NCI-H1092 (cell line): ENCODE measurements at places on chromosomes 13 and 19.

GRCh38 chr13:39297664-39298171, 259.5 kb downstream of the NHLRC3 start:
- no peak for DNase-seq

DNA sequence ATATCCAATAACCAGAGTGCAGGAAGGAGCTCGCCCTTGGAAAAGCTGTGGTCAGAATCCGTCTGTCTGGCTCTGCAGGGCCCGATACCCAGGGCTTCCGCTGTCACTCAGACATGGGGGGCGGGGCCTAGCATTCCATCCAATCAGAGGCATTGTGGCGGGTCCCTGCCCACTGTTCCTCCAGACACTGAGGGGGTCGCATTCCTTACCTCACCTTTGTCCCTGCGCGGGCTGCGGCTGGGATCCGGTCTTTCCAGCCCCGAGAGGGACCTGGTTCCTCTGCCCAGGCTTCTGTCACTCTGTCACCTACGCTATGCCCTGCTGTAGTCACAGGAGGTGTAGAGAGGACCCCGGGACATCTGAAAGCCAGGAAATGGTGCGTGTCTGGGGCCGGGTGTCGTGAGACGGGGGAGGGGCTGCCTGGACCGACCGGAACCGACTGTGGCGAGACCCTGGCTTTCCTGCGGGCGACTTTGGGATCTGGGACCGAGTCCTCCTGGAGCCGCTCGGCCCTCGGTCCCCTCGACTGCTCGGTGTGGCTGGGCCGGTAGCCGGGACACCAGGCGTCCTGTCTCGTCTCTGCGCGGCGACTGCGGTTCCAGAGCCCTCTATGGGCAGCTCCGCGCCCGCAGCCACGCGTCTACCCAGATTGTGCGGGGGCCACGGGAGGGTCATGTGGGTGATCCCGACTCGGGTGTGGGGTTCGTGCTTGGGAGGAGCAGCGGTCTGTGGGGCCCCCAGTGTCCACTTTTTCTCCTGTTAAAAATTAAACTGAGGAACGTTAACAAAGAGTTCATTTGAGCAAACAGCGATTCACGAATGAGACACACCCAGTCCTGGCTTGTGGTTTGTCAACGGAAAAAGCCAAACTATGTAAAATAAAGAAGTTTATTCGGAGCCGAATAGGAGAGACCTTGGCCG, at the start of gene ZNF69:
ZNF69 (plus strand) TSS at position 172 of the 921 bp plus-strand sequence; CDS start at position 314, 142 bp downstream.
- DNase-seq: peak; percentile 33

- no peak for DNase-seq
These were observed 7.8 kb downstream of the ABCA7 start for GRCh38 chr19:1047696-1048147.

- DNase-seq: no peak
These were observed 8.5 kb upstream of the ZNF83 start for GRCh38 chr19:52646571-52647217.

GRCh38 chr13:24512197-24512907, at the start of gene PARP4:
TSS of gene PARP4 (minus strand) at chr13:24512778. CDS start at chr13:24503776, 9,002 bp downstream.
- peak; percentile 59 for DNase-seq

DNA sequence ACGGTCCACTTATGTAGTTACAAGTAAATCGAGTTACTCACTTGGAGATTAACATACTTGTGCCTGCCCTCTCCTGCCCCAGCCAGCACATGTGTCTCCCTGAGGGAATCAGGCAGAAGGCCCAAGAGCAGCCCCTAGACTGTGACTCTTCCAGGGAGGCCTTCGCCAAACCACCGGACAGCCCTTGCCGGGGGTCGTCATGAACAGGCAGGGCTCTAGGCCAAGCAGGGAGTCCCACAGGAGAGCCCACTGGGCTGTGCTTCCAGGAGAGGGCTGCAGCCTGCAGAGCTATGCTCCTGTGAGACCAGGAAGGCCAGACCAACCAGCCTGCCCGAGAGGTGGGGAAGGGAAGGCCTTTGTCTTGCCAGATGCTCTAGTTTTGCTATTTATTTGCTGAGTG, 283.3 kb downstream of the FOXO1 start:
- DNase-seq: no peak

- DNase-seq: no peak
These were observed 3.8 kb downstream of the MYADM start for GRCh38 chr19:53871454-53871853.

DNA sequence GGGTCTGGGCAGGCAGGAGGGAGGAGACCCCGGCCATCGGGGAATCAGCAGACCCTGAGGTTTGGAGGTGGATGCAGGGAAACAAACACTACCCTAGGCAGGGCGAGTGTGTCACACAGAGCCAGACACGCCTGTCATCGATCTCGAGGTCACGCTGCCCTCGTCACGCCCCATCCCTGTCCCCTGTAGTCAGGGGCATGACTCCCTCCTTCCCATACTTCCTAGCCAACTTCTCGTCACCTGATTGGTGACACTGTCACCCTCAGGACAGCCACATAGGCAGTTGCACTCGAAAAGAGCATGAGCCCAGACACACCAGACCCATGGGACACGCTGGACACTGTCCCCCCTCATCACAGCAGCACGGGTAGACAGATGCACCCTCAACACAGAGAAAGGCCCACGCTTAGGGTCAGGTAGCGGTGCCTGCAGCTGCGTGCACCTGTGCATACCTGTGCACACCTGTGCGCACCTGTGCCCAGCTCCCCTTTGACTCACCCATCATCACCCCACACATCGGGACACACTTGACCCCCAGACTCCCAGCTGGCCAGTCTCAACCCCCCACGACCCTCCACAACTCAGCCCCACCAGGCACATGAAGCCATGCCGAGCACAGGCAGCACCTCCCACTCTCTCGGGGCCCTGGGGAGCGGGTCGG, 11.9 kb downstream of the CILP2 start:
- DNase-seq: no peak

GRCh38 chr19:10420444-10421239, at the start of gene PDE4A:
TSS of gene PDE4A (plus strand) at chr19:10420538. CDS start at chr19:10420765, 227 bp downstream.
- DNase-seq: no peak

DNA sequence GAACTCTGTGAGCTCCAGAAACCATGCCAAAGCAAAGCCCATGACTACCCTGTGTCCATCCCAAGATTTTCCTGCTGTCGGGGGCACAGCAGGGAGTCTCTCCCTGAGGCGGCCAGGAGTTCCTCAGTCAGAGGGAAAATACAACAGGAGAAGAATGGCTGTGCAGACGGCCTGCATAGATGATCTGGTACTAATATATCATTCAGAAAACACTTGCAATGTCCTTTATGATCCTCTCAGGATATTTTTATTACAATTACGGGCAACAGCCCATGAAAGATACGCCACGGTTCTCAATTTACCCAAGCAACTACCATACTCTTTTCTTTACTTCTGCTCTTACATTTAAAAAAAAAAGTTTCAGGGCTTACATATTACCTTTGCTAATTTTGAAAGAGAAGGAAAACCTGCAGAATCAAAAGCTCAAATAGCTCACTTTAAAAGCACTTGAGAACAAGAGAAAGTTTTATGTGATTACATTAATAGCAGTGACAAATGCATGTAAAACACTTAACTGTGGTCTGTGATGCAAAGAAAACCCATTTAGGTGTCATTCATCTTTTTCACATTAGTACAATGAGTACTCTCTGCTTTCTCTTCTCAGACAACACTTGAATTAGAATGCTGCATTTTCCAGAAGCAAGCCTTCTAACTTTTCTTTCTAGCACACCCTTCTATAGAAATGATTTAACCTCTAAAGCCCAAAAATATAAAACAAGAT, 460.8 kb downstream of the KLF5 start:
- no peak for DNase-seq

DNA sequence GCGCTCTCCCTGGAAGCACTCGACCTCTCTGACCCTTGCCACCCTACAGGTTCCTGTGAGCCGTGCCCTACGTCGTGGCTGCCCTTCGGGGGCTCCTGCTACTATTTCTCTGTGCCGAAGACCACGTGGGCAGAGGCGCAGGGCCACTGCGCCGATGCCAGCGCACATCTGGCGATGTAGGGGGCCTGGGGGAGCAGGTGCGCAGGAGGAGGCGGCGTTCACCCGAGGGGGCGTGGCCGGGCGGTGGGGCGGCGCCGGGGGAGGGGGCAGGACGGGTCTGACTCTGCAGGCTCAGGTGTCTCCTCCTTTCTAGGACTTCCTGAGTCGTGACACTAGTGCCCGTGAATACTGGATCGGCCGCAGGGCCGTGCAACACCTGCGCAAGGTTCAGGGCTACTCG, 26.4 kb downstream of the CLEC4M start:
- no peak for DNase-seq

- no peak for DNase-seq
These were observed 3.9 kb downstream of the AP1M2 start for GRCh38 chr19:10583036-10583776.

DNA sequence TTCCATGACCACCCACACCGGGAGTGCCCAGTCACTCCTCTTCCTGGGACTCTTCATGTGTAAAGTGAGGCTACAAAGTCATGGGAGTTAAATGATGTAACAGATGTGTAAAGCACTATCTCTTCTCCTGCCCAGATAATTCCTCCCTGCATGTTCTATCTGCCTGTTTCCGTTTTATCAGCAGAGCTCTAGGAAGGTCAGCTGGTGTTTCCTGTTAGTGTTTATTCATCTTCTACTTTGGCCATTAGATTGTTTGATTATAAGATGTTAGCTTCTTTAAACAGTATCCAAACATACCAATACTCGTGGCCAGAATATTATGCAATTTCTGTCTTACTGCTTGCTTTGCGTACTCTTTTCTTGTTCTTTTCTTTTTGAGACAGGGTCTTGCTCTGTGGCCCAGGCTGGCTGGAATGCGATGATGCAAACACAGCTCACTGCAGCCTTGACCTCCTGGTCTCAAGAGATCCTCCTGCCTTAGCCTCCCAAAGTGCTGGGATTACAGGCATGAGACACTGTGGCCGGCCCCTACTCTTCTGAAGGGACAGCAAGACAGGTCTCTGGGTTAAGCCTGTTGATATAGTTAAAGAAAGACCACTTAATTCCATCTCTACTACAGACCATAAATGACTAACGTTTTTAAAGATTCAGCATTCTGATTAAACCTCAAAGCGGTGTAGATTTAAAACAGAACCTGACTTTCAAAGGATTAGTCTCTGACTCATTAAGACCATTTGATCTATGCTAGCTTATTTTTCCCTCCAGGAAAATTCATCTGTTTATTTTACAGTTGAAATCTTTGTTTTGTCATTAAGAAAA, 97.4 kb upstream of the AKAP11 start:
- DNase-seq: no peak

GRCh38 chr13:59677966-59678814, 485.5 kb downstream of the DIAPH3 start:
- peak; percentile 45 for DNase-seq

DNA sequence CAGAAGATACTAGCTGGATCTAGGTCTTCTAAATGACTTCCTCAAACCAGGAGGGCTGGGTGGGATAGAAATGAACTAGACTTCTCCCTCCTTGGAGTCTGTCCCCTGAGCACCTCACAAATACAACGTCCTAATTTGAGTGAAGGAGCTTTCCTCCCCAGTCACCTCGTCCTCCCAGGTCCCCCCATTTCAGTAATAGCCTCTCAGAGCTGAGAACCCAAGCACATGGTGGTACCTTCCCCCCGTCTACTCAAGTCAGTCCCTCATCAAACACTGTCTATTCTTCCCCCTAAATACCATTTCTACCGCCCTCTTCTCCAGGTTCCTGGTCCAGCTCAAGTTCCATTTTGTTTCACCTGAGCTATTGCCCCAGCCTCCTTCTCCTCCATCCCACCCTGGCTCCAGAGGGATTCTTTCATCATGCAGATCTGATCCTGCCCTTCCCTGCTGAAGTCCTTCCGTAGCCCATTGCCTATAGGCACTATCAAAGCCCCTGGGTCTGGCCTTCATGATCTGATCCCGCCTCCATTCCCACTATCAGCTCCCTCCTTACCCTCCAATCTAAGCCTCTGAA, 5.3 kb upstream of the PRKCG start:
- DNase-seq: no peak

DNA sequence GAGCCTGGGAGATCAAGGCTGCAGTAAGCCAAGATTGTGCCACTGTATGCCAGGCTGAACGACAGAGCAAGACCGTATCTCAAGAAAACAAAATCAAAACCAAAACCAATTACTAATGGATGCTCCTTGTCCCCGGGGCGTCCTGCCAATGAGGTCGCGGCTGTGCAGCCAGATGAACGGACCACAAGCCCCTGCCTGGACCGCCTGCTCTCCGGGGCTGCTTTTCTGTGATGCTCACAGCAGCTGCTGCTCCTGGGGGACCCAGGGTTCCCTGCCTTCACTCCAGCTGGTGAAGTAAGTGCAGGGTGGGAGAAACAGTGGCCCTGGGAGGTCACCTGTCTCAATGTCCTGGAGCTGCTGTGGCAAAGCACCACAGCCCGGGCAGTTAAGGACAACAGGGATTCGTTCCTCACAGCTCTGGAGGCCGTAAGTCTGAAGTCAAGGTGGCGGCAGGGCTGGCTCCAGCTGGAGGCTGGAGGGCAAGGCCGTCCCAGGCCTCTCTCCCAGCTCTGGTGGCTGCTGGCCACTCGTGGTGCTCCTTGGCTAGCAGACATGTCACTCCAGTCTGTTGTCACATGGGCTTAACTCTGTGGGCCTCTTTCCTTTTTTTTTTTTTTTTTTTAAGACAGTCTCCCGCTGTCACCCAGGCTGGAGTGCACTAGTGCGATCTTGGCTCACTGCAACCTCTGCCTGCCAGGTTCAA, 10.1 kb downstream of the COPE start:
- DNase-seq: no peak

DNA sequence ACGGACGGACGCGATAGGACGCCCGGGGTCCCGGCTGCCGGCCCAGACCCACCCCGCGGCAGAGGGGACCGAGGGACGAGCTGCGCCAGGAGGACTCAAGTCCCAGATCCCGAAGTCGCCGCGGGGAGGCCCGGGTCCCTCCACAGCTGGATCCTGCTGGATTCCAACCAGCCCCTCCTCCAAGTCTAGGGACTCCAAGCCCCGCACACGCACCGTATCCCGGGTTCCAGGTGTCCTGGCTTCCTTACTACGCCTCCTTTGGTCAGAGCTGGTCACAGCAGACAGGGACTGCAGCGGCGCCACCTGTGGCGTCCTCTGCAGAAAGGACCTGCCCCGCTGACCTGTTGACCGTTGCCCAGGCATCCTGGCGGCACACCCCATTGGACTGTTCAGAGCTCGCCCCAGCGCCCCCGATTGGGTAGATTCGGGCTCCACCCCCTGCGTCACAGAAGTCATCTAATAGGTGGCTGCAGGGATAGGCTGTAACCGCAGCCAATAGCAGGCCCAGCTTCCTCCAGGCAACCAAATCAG, 29.0 kb upstream of the ZNF709 start:
- no peak for DNase-seq

- no peak for DNase-seq
These were observed 10.0 kb downstream of the C3 start for GRCh38 chr19:6710273-6711077.
